ENCODE measurements at places on chromosomes 2 and 18.

- no peak for DNase-seq
Measured at GRCh38 chr2:85852937-85853498, 35.8 kb downstream of the ST3GAL5 start.

DNA sequence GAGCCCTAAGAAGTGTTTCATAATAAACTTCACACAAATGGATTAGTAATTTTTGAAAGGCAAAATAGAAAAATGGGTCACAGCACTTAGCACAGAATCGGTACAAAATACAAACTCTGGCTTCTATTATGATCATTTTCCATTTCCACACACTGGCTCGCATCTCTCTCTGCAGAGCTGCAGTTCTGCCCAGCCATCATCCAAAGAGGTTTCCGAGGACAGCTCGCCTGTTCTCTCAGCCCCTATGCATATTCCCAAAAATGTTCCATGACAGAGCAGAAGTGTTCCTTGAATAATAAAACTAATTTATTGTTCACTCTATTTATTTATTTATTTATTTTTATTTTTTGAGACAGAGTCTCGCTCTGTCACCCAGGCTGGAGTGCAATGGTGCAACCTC is 115.6 kb downstream of the AP1S3 start:
- no peak for DNase-seq

- DNase-seq, result no peak
Measured at GRCh38 chr2:122999258-122999657, 1025.8 kb upstream of the CNTNAP5 start.

GRCh38 chr2:66456183-66457041 is 21.5 kb downstream of the MEIS1 start:
- DNase-seq, result no peak

DNA sequence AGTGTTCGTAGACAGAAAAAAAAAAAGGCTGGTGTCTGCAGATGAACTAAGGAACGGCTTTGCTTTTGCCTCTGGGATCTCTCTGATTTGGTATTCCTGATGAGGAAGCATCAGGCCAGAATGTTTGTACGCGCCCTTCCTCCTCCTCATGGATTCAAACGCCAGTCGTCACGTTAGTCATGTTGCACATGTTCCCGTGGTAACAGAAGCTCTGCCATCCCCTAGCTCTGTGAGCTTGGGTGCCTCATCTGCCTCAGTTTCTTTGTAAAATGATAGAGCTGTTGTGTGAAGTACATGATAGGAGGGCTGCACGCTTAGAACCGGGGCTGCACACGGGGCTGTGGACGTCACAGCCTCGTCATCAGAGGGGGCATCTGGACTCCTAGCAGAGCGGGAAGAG is 47.0 kb downstream of the TSHZ1 start:
- DNase-seq, result no peak

DNA sequence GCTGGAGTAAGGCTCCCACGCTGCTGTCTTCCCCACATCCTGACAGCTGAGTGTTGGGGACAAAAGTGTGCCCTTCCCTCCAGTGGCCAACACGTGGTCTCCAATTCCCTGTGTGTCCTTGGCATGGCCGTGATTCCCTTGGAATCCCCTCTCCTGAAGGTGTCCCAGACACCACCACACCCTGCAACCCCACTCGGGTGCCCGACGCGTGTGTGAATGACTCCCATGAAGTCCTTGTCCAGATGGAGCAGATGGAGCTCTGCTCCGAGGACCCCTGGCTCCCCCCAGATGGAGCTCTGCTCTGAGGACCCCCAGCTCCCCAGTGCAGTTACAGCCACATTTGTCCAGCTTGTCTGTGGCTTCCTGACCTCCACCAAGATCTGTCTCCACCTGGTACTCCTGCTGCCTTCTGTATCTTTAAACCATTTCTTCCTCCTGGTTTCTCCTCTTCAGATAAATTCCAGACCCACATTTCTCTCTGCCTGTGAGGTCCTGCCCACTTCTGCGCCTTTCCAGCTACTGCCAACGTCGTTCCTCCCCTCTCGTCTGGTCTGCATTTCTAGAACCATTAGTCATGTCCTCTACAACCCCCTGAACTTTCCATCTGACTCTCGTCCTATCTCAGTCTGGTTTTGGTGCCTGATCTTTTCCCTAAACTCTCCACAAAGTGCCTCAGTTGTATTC is 86.8 kb upstream of the PXDN start:
- DNase-seq, result no peak

GRCh38 chr2:4029081-4029480 is 325.7 kb downstream of the DCDC2C start:
- no peak for DNase-seq

DNA sequence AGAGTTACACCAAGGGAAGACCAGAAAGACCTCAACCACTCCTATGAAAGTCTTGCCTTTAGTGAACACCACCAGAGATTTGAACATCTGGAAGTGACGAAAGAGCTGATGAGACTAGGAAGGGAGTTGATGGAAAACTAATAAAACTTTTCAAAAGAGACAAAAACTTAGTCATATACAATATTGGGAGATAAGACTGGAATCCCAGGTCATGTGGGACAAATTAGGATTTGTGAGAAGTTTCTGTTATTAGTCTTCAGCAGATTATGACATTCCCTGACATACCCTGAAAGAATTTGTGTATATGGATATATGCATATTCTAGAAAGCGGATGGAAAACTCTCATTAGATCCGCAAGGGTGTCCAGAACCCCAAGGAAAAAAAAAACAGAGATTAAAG is 145.0 kb upstream of the LTBP1 start:
- no peak for DNase-seq

DNA sequence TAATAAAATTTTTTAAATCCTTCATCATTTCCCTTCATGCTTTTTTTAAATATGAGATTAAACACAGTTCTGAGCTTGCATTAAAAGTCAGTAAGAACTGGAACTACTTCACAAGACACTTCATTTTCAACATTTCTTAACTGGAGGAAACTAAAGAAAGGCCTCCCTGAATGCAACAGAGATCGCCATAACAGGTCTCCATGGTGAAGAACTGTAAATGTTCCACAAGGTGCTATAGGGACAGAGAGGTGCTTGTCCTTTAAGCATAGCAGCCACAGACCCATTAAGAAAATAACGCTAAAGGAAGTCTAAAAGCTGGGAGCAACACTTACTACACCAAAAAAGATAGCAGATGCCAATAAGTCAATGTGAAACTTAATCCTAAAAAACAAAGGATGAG is 8.5 kb downstream of the STAM2 start:
- no peak for DNase-seq

DNA sequence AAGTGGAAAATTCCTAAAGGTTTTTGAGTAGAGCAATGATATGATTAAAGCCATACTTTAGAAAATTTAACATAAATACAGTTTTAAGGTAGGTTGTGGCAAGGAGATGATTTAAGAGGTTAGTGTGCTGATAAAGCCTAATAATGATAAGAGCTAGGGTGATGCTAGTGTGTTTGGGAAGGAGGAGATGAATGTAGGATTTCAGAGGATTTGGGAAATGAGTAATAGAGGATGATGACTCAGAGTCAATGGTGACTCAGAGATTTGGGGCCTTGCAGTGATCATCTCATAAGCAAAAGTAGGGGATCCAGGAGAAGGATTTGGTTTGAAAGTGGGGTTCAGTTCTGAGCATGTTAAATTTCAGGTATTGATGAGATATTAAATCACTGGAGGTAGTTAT is 23.3 kb downstream of the STAMBP start:
- no peak for DNase-seq

GRCh38 chr2:73697606-73698005 is 39.5 kb downstream of the TPRKB start:
- DNase-seq, result no peak

Data from KG1 (cell line).